LNCaP clone FGC (cell line): ENCODE measurements at places on chromosomes 5 and 9.

GRCh38 chr5:139091439-139092156 lies 106.6 kb downstream of the SIL1 start:
- no peak for DNase-seq

DNA sequence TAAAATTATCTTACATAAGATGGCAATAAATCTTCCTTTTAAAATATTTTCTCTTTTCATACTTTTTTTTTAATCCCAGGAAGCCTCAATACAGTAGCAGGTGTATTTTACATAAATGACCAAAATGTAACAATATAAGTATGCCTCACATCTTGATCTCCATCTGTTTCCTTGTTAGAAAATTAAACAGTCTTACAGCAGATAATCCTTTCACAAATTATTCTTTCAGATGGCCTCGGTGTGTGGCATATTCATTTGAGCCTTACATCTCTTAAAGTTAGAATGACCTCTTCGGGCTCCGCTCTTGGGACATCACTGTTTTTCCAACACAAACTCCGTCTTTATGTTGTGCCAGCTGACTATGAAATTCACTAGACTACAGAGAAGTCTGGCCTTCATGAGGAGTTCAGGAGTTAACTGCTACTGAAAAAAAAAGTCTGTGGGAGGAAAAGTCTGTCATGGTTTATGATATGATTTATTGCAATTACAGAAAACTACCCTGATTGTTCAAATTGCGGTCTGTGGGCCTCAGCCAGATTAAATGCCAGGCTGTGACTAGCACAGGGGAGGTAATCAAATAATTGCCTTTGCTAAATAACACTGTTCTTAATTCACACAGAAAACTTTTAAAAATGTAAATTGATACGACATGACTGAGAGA lies 292.9 kb upstream of the PUM3 start:
- no peak for DNase-seq

DNA sequence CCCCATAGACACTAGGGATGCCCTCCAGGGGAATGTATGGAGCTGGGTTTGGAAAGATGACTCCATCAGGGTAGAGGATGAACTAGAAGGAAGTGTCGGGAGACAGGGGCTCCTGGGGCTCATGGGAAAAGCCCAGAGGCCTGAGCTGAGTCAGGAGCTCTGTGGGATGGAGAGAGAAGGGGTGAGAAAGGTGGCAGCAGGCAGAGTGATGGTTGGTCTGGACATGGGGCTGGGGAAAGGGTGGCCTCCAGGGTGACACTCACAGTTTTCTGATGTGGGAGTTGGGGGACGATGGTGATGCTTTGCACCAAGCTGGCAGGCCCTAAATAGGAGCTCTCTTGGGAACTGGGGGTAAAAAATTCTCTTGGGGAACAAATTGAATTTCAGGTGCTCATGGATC lies 213.5 kb upstream of the MVB12B start:
- DNase-seq, result no peak

GRCh38 chr9:29555502-29555901 lies 1982.2 kb upstream of the C9orf72 start:
- no peak for DNase-seq

DNA sequence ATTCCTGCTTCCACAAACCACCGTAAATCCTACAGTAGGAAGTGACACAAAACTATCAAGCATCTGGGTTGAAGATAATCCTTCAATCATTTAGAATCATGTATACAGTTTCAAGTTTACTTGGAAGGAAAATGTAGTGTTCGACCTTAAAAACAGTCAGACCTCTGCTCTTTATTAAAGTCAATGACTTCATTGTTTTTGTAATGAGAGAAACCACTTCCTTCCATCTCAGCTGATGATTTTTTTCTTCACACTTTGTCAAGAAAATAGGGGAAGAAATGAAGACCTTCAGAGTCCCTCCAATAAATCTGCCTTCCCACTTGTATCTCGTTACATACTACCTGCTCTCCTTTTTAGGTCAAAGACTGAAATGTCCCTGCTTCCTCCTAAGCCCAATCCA lies 30.1 kb downstream of the TUSC1 start:
- DNase-seq, result no peak

- no peak for DNase-seq
Observed at GRCh38 chr5:96562614-96563013, 99.6 kb upstream of the CAST start.

DNA sequence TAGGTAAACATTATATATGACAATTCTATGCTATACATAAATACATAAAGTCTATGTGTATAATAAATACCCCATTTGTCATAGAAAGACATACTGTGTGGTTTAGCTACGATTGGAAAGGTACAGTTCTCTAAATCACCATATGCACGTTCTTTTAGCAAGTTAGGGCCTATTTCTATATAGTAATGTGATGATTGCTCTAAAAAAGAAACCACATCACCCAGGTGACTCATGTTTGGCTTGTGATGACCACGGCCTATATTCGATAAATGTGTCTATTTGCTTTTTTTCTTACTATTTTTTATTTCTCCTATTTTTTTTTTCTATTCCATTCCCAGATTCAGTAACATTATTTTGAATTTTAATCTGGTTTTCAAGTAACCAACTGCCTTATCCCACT lies 34.7 kb downstream of the RETREG1 start:
- no peak for DNase-seq

GRCh38 chr5:53991942-53992341 lies 318.4 kb downstream of the ARL15 start:
- no peak for DNase-seq

GRCh38 chr5:1541702-1542400 lies 18.1 kb upstream of the LPCAT1 start:
- DNase-seq, result no peak

DNA sequence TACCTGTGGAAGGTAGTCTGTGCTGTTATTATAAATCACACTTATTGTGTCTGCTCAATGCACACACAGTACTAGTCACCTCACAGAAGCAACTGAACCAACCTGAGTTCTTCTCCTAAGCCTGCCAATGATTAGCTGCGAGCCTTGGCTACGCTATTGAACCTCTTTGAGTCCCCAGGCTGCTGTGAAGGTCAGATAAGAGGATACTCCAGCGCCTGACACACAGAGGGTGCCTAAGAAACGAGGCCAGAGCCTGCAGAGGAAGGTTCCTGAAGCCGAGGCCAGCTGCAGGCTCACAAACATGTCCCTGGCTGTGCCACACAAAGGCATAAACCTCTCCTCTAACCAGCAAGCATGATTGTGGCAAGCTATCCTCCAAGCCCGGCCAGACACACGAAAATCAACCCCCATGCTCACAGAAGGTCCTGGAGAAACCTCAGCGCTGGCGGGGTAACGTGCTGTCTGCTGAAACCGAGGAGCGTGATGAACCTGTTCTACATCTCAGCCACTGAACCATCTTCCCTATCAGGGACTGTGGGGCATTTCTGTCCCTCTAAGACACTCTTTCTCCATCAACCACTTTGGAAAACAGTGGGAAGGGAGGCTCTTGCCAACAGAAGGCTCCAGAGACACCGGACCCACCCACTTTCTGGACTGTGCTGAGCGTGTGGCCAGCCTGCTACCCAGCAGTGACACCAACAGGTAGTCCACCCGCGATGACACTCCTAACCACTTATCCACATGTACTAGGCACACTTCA lies 53.2 kb upstream of the SLC25A51 start:
- DNase-seq, result no peak

DNA sequence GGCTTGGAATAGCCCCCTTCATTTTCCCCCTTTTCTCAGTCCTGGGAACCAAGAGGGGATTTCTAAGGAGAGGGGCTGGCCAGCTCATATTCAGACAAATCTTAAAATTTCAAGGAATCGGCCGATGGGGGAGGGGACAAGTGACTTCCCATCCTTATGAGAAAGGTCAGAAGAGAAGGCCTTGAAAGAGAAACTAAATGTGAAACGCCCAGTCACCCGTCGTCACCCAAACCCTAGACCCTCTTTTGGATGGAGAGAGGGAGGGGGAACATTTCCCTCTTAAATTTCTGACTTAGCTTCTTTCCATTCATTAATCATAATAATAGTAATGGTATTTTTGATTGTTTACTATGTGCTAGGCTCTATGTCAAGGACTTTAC lies 850 bp upstream of the CCL19 start:
- DNase-seq, result no peak

GRCh38 chr9:112887381-112887780 lies 3.3 kb downstream of the SLC46A2 start:
- DNase-seq, result no peak

DNA sequence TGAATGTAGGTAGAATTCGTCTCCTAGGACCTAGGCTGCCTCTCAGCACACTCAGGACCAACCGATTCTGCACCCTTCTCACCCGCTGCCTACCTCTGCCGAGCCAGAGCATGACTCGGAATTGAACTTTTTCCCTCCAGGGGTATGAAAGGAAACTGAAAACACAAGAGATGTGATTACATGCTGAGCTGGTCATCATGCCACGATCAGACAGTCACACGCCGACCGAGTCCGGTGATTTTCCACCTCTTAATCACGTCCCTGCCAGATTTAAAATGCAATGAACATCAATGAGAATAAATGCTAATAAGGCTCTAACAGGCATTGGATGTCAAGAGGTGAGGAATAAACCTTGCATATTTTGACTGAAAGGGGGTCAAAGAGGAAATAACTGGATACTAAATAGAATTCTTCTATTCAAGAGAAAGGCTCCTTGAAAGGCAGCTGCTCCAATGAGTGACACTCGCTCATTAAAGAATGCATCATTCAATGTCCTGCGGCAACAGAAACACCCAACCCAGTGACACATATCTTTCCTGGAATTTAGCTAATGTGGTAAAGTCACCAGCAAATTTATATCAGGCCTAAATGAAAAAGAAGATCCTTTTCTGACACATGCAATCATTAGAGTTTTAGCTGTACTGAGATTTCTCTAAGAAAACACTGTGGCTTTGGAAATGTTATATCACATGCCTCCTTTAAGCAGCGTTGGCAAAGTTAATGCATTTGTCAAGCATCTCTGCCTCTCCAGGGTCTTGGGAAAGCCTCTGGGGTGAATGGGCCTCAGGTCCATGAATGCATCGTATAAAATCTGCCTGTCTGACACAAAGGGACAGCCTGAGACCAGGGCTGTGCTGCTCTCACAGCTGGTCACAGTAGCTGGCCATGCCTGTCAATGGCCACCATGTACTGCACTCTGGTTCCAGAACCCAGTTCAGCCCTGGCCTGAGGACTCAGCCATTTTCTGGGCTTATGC lies 128.7 kb downstream of the SPOCK1 start:
- no peak for DNase-seq

DNA sequence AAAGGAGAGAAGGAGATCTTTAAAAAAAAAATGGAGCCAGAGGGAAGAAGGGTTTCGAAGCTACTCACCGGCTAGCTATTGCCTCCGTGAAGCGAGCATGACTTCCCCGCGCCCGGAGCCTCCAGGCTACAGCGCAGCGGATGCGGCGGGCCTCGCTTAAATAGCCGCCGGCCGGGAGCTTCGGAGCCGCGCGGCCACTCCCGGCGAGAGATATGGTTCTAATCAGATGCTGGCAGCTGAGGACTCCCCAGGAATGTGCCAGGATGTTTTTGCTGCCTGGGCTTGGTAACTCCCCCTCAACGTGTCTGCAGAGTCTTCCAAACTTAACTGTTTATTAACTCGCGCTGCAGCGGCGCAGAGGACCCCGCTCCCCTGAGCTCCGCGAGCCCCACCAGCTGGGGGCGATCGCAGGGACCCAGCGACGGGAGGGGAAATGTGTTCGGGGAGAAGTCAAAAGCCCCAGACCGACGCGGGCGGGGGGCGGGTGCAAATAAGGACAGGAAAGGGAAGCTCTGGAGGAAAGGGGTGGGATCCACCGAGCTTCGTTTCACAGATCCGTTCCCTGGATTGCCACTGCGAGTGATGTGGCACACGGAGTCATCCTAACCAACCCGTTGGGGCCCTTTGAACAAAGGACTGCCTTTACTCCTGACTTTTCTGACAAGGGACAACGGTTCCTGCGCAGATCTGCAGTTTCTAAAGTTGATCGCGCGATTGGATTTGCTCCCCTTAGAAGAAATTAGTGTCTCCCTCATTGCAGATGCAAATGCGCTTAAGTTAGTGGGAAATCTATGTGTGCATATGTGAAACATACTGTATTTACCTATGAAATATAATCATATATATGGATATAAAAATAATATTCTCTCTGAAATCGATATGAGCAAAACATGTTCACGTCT lies at the start of gene DAB2:
Gene DAB2 (minus strand): TSS at position 245 of the 902 bp plus-strand sequence. CDS start 30,660 bp downstream, outside the sequence.
- no peak for DNase-seq

GRCh38 chr5:77758141-77758938 lies 17.8 kb downstream of the TBCA start:
- DNase-seq, result no peak

- no peak for DNase-seq
Observed at GRCh38 chr9:567128-567746, 274.3 kb upstream of the DMRT1 start.

- peak; percentile 1 for DNase-seq
Observed at GRCh38 chr5:15598294-15598902, 98.4 kb downstream of the FBXL7 start.

- no peak for DNase-seq
Observed at GRCh38 chr5:165607026-165607425, 2101.6 kb downstream of the MAT2B start.

DNA sequence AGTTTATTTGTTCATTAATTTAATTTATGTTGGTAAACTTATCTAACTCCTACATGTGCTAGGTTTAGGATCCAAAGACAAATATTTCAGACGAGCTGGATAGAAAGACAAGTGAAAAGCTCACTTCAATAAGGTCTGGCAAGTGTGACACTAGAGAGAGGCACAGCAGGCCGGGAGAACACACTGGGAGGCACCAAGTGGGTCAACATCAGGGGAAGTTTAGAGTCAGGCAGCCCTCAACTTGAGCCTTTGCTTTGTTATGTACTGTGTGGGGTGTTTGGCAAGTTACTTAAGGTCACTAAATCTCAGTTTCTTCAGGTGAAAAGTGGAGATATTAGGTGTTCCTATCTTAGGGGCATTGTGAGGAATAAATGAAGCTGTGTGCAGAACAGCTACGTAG lies 214.4 kb downstream of the PCSK1 start:
- no peak for DNase-seq

- no peak for DNase-seq
Observed at GRCh38 chr9:2414465-2414864, 207.1 kb upstream of the VLDLR start.

DNA sequence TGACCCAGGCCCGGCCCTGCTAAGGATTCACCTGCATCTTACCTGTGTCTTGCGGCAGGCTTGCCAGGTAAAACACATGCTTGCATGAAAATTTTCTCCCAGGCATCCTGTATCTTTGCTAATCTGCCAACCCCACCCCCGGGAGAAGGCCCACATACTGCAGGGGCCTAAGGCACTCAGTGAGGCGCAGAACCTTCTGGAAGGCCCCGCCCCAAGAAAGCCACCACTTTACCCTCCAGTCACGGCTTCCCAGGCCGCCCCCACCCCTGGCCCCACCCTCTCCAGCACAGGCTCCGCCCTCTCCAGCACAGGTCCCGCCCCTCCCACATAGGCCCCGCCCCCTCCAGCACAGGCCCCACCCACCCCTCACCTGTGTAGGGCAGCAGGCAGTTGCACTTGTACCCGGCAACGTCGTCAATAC lies 29.8 kb upstream of the SEC16A start:
- no peak for DNase-seq

GRCh38 chr9:3385871-3386270 lies 139.9 kb downstream of the RFX3 start:
- DNase-seq, result no peak

- no peak for DNase-seq
Observed at GRCh38 chr9:100030548-100030947, 68.3 kb downstream of the ERP44 start.

GRCh38 chr5:88226881-88227450 lies 41.7 kb downstream of the TMEM161B start:
- no peak for DNase-seq

GRCh38 chr5:118956727-118957126 lies 31.6 kb downstream of the DTWD2 start:
- DNase-seq, result no peak

GRCh38 chr5:181134259-181134658 lies 3.3 kb upstream of the OR2V1 start:
- DNase-seq, result no peak

GRCh38 chr9:108569624-108570023 lies 286.2 kb downstream of the ACTL7B start:
- DNase-seq, result no peak
